Sigmoid colon (tissue), 7 donors: ENCODE measurements at places on chromosomes 5 and 9. TPM values are rescaled to one million over a fixed set of nuclear protein-coding genes. Genes with fewer than 3 reads are reported as not detected.

The ST8SIA4 gene
- total RNA-seq, result 2.0 TPM

The CDH12 gene
- total RNA-seq, result not detected

The FOXD4 gene
- 0.16 TPM for total RNA-seq

The ROPN1L gene
- total RNA-seq, result not detected

The PRSS3 gene
- not detected for total RNA-seq

The TERT gene
- total RNA-seq, result not detected

GRCh38 chr5:40308867-40309266 is 370.8 kb upstream of the PTGER4 start:
- no peaks in the 10 kb centered on the region for H3K27me3 ChIP-seq
- H3K4me1 ChIP-seq, result no peaks in the 10 kb centered on the region
- H3K27ac ChIP-seq, result no peak overlapping the region
- DNase-seq, result no peak

GRCh38 chr5:117732264-117732663 is 1157.6 kb upstream of the SEMA6A start:
- no peak for DNase-seq
- no peak overlapping the region for H3K27ac ChIP-seq
- H3K27me3 ChIP-seq, result no peaks in the 10 kb centered on the region
- H3K4me3 ChIP-seq, result no peak overlapping the region
- H3K4me1 ChIP-seq, result peaks cover 19% of the 10 kb centered on the region

GRCh38 chr9:96015876-96016686 is 140.6 kb downstream of the ERCC6L2 start:
- H3K36me3 ChIP-seq, result peaks cover 24% of the 10 kb centered on the region
- H3K27me3 ChIP-seq, result no peaks in the 10 kb centered on the region
- H3K4me3 ChIP-seq, result no peak overlapping the region
- H3K4me1 ChIP-seq, result peaks cover 10% of the 10 kb centered on the region
- no peak for DNase-seq
- no peak overlapping the region for H3K27ac ChIP-seq

DNA sequence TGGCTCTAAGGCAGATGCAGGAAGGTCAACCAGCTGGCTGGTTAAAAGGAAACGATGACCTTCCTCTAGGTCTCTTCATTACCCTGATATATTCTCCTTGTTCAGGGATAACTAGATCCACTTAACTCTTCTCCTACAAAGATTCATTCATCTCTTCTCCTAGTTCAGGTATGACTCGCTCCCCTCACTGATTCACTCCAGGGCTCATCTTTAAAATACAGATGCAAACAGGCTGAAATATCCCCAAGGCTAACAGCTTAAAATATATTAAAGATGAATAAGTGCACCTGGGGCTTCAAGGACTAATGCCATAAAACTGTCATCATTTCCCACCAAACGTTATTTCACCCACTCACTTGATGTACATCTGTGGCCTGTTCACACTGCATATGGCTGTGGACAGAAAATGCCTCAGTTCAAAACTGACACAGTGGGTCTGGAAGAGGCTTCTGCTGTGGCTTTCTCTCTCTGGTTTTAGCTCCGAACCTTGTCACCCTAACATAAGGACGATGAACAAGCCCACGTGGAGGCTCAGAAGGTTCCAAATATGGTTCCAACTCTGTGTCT is 366.9 kb downstream of the DEPDC1B start:
- no peak overlapping the region for H3K4me3 ChIP-seq
- peaks cover 34% of the 10 kb centered on the region for H3K4me1 ChIP-seq

- no peaks in the 10 kb centered on the region for H3K27me3 ChIP-seq
- no peak overlapping the region for H3K27ac ChIP-seq
- H3K36me3 ChIP-seq, result no peaks in the 10 kb centered on the region
- H3K4me3 ChIP-seq, result no peak overlapping the region
Measured at GRCh38 chr9:121942866-121943382, 150.2 kb downstream of the TTLL11 start.

GRCh38 chr9:15068261-15068660 is 158.0 kb upstream of the FREM1 start:
- H3K36me3 ChIP-seq, result no peaks in the 10 kb centered on the region
- no peaks in the 10 kb centered on the region for H3K27me3 ChIP-seq
- H3K4me1 ChIP-seq, result no peaks in the 10 kb centered on the region
- no peak overlapping the region for H3K27ac ChIP-seq

GRCh38 chr9:116327701-116328405 is 174.3 kb downstream of the PAPPA start:
- H3K4me1 ChIP-seq, result no peaks in the 10 kb centered on the region
- H3K4me3 ChIP-seq, result no peak overlapping the region
- no peaks in the 10 kb centered on the region for H3K36me3 ChIP-seq
- DNase-seq, result no peak
- no peaks in the 10 kb centered on the region for H3K27me3 ChIP-seq
- H3K27ac ChIP-seq, result no peak overlapping the region

DNA sequence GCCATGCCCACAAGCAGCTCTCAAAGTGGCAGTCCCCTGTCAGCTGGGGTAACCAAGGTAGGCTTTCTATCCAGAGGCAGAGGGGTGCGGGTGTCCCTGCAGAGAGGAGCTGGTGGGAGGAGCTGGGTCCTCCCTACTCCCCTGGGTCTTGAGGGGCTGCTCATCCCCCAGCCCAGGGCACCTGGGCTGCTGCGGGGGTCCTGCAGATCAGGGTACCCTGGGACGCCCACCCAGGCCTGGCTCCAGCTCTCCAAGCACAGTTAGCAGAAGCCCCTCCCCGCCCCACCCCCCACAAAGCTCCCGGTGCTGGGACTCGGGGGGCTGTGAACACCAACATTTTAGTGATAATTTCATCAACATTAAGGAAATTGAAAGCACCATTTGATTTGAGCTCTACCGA is 29.8 kb downstream of the VAV2 start:
- H3K4me3 ChIP-seq, result no peak overlapping the region
- H3K27me3 ChIP-seq, result no peaks in the 10 kb centered on the region
- no peak for DNase-seq
- no peaks in the 10 kb centered on the region for H3K4me1 ChIP-seq
- H3K27ac ChIP-seq, result no peak overlapping the region
- no peaks in the 10 kb centered on the region for H3K36me3 ChIP-seq

GRCh38 chr5:82387819-82388166 is 109.6 kb upstream of the RPS23 start:
- DNase-seq, result no peak
- H3K27me3 ChIP-seq, result no peaks in the 10 kb centered on the region
- no peak overlapping the region for H3K27ac ChIP-seq
- no peak overlapping the region for H3K4me3 ChIP-seq
- no peaks in the 10 kb centered on the region for H3K4me1 ChIP-seq

DNA sequence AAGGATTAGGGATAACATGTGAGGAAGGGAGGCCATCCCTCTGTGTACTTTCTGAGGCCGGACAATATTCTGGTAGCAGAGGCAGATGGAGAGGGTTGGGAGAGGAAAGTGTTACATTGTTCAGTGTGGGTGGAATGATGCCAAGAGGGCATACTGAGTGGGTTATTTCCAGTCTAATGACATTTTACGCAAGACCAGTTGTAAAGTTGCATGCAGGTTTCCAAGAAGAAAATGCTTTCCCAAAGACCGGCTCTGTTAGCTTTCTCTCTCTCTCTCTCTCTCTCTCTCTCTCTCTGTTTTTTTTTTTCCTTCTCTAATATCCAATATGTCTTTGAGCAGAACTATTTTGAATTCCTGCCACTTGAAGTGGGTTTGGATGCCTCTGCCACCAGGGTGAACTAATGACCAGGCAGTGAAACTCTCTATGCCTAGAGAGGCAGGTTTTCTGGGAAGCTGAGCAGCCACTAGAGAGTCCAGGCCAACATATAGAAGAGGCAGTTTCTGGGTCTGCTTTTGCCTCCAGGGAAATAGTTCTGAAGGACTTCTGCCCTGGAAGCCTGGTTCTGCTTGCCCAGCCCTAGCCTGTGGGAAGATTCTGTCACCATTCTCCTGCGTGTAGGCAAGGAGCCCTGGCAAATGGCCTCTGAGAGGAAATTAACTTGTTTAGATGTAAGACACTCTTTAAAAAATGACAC is 24.4 kb upstream of the ZNF366 start:
- no peaks in the 10 kb centered on the region for H3K27me3 ChIP-seq
- no peak overlapping the region for H3K27ac ChIP-seq
- H3K36me3 ChIP-seq, result no peaks in the 10 kb centered on the region
- no peak for DNase-seq
- H3K4me1 ChIP-seq, result no peaks in the 10 kb centered on the region

GRCh38 chr5:171573451-171574225 is 154.2 kb downstream of the FGF18 start:
- no peaks in the 10 kb centered on the region for H3K27me3 ChIP-seq
- H3K4me3 ChIP-seq, result no peak overlapping the region

DNA sequence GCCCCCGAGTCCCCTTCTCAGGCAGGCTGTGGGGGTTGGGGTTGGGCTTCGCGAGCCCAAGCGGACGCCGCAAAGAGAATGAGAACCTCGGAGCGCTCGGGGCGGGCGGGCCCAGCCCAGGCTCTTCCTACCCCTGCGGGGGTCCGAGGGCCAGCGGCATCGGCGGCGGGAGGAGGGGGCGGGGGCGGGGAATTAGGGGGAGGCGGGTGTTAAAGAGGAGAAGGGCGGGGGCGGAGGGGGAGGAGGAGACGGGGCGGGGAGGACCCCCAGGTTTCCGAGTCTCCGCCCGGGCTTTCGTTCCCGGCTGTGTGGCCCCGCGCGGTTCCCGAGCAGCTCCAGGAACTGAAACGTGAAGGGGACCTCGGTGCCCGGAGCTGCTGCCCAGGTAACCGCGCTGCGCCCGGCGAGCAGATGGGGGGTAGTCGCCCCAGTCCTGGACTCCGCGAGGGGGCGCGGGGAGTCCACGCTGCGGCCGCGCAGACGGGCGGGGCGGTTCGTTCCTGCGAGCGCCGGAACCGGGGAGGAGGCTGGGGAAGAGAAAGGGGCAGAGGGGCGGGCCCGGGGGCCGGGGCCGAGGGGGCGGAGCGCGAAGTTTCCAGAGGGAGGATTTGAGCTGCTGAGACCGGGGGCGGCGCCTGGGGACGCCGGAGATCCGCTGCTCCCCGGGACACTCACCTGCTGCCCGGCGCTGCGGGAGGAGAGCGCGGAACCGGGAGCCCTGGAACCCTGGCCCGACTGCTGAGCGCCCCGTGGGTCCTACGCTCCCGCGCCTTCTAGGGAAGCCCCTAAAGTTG is 38.4 kb upstream of the PLEKHG4B start:
- H3K36me3 ChIP-seq, result no peaks in the 10 kb centered on the region
- H3K4me3 ChIP-seq, result peak overlapping the region; percentile 51
- peaks cover 28% of the 10 kb centered on the region for H3K27me3 ChIP-seq
- H3K4me1 ChIP-seq, result peaks cover 13% of the 10 kb centered on the region

- H3K36me3 ChIP-seq, result no peaks in the 10 kb centered on the region
- no peaks in the 10 kb centered on the region for H3K4me1 ChIP-seq
- H3K27ac ChIP-seq, result no peak overlapping the region
- no peaks in the 10 kb centered on the region for H3K27me3 ChIP-seq
- no peak overlapping the region for H3K4me3 ChIP-seq
Measured at GRCh38 chr9:89745601-89746376, 141.0 kb downstream of the GADD45G start.

- DNase-seq, result no peak
- no peaks in the 10 kb centered on the region for H3K27me3 ChIP-seq
- no peaks in the 10 kb centered on the region for H3K36me3 ChIP-seq
- no peak overlapping the region for H3K4me3 ChIP-seq
- peaks cover 49% of the 10 kb centered on the region for H3K4me1 ChIP-seq
- H3K27ac ChIP-seq, result peak overlapping the region; percentile 66
Measured at GRCh38 chr9:94802251-94802650, 75.8 kb downstream of the AOPEP start.
